ENCODE measurements at places on chromosomes 1 and 21.

GRCh38 chr1:154405747-154406571 is 816 bp downstream of the IL6R start:
- no peak for DNase-seq

DNA sequence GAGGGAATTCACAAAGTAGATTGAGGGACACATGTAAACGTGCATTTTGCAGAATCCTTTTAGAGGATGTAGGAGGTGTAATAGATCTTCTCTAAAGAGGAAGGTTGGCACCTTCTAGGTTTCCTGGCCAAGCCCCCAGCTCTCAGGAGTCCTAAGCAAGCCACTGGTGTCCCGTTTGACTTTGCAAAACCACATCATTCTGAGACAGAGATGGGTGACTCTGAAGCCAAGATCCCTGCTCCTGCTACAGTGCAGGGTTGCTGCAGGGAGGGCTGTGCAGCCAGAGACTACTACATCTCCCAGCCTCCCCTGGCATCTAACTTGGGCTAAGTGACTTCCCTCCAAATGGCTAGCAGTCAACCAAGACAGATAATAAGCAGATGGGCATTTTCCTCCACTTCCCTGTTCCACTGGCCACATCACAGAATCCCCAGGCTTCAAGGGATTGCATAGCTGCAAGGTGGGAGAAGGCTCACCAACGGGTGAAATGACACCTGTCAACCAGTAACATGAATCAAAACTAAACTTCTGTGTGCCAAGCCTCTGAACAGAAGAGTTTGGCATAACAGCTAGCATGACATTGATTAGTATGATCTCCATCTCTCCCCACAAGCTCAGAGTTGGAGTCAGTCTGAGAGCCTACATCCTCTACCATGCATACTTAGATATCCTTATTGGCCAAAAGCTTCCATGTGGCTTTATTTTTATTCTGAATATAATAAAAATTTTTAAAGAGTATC is 129.6 kb upstream of the COA6 start:
- no peak for DNase-seq

GRCh38 chr1:232891071-232891470 is 59.3 kb upstream of the NTPCR start:
- no peak for DNase-seq

DNA sequence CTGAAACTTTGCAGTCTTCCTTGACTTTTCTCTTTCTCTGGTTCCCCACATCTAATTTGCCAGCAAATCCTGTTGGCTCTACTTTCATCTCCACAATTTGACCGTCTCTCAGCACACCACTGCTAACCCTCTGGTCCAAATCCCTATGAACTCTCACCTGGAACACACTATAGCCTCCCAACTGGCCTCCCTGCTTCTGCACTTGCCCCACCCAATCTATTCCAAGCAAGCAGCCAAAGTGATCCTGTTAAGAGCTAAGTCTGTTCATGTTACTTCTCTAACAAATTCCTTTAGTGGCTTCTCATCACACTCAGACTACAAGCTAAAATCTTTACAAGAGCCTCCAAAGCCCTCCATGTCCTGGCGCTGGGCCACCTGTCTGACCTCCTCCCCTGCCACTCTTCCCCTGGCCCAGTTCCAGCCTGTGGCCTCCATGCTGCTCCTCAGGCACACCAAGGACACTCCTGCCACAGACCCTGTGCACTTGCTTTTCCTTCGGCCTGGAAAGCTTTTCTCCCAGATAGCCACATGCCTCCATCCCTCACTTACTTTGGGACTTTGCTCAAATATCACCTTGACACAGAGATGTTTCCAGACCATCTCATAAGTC is 104.1 kb downstream of the DTL start:
- no peak for DNase-seq

DNA sequence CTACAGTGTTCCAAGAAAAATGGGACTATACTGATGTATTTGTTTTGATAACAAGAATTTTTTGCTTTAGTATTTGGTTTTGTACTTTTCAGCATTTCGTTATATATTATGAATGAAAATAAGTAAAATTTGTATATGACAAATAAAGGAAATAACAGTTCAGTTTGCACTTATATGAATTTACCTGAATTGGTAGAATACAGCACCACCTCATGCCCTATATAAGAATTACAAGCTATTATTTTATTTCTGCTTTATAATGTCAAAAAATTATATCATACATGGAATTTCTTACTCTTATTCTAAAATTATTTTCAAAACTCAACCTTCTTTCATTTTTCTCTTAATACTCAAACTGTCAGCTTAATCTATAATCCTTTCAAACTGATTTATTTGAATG is 14.6 kb downstream of the EFCAB7 start:
- DNase-seq, result no peak

GRCh38 chr1:8862528-8862927 is 16.0 kb downstream of the ENO1 start:
- DNase-seq, result no peak

DNA sequence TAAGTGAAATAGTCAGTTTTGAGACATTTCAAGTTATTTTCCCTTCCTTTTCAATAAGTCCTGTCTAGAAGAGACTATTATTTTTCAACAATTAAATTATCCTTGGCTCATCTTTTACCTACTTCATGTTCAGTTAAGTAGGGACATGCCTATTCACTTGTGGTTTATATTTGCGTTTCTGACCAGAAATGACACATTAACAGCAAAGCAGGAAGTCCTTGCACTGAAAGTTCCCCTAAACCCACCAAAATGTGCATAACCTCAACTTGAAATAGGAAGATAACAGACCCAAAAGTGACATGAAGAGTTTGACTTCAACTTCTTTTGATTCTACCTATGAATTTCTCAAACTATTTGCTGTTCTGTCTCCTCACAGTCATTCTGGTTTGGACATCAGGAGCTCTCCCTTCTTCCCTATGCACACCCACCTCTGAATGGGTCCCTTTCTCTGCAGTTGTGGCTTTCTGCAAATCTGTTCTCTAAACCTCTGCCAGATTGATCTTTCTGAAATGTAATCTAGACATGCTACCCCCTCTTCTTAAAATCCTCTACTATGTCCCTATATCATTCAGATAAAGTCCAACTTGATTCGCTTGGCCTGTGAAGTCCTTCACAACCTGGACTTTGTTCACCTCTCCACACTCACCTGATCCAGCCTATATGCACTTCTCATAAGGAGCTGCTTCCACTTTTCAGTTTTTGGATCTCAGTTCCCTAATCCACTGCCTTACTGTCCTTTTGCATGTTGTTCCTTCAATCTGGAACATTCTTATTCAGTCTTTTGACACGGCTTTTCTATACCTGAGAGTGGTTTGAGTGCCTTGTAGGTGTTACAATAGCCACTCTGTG is 661.5 kb upstream of the ADGRL4 start:
- no peak for DNase-seq

Measured in stimulated activated CD8-positive, alpha-beta memory T cell treated with anti-CD3 and anti-CD28 coated beads, Interleukin-4, amount 100 ng/mL, for 1 hour (primary cell).